Amniotic epithelial cell (primary cell): ENCODE measurements at places on chromosomes 7 and 10.

- no peak for DNase-seq
Observed at GRCh38 chr7:30029696-30030095, 1.5 kb downstream of the PLEKHA8 start.

GRCh38 chr7:144386741-144387140 lies 16.8 kb downstream of the NOBOX start:
- peak; percentile 87 for DNase-seq

DNA sequence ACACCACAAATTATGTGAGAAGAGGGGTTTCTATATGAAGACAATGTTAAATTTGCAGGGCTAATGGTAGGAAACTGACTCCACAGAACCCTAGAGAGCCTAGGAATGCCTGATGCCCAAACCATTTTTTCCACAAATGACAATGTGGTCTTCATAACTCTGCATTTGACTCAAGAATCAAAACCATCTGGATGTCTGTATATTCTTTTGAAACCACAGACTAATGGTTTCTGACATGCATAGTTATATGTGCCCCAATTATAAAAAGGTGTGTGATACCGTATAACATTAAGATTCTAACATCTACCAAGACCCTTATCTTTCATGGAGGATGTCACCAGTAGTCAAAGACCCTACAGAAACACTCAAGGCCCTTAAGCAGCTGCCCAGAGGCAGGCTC lies 20.3 kb downstream of the SEC61G start:
- DNase-seq = no peak

GRCh38 chr7:64183126-64183742 lies 23.8 kb upstream of the ZNF735 start:
- DNase-seq = no peak

DNA sequence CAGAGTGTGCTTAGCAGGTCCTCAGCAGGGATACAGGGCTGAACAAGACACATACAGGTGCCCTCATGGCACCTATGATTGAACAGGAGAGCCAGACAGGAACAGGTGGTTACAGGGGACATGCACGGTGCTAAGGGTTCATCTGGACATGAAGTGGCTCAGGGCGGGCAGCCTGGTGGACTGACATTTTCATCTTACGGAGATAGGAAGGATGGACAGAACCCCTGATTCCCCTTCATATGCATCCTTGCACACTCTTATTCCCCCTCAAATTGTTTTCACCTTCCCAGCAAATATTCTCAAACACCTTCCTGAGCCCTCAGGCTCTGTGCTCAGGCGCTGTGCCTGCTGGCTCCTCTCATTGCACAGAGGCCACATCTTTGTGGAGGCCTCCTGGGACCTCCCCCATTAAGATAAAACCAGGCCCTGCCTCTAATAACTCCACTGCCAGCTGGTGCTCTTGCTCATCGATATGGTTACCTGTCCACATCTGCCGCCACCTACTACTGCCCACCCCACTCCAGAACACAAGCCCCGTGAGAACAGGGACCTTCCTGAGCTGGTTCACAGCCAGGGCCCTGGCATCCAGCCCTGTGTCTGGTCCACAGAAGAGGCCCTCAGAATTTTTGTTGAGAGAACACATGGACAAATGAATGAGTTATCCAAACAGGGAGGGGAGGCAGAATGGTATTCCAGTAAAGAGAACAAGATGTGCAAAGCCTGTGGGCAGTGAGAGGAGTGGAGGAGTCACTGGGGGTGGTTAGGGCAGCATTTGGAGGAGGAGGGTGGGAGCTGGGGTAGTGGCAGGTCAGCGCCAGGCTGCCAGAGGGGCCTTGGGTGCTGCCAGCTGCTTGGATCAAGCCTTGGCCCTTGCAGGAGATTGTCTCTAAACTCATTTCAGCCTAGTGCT lies 68.9 kb upstream of the AQP1 start:
- peak; percentile 62 for DNase-seq

GRCh38 chr10:118818621-118819221 lies 64.0 kb upstream of the CACUL1 start:
- DNase-seq = no peak

- DNase-seq = peak; percentile 20
Observed at GRCh38 chr7:99083068-99083651, 60.7 kb downstream of the SMURF1 start.

- DNase-seq = no peak
Observed at GRCh38 chr7:152093717-152094116, 68.2 kb downstream of the GALNT11 start.

GRCh38 chr10:63627396-63627795 lies 106.2 kb downstream of the REEP3 start:
- no peak for DNase-seq

GRCh38 chr7:132347123-132347522 lies 229.1 kb downstream of the PLXNA4 start:
- DNase-seq = no peak

DNA sequence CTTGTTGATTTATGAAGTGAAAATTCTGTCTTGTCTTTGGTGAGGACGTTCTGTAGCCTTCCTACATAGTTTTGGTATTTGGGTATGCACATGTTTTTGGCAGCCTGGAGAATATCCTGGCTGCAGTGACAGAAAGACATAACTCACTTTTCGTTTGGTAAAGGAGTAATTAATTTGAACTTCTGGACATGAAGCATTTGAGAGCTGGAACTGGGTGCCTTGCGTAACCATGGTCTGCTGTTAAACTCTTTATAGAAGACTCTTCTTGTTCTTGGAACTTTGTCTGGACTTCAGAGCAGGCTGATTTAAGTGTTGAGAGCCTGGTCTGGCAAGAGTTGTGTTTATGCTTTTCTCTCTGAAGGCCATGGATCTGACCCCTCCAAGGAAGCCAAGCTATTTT lies 231.3 kb downstream of the LRMDA start:
- DNase-seq = peak; percentile 80

- DNase-seq = no peak
Observed at GRCh38 chr7:26429168-26429567, 137.5 kb downstream of the SNX10 start.

GRCh38 chr7:122046402-122046801 lies 97.6 kb downstream of the AASS start:
- no peak for DNase-seq

- no peak for DNase-seq
Observed at GRCh38 chr10:7583626-7584025, 83.1 kb downstream of the ITIH5 start.

DNA sequence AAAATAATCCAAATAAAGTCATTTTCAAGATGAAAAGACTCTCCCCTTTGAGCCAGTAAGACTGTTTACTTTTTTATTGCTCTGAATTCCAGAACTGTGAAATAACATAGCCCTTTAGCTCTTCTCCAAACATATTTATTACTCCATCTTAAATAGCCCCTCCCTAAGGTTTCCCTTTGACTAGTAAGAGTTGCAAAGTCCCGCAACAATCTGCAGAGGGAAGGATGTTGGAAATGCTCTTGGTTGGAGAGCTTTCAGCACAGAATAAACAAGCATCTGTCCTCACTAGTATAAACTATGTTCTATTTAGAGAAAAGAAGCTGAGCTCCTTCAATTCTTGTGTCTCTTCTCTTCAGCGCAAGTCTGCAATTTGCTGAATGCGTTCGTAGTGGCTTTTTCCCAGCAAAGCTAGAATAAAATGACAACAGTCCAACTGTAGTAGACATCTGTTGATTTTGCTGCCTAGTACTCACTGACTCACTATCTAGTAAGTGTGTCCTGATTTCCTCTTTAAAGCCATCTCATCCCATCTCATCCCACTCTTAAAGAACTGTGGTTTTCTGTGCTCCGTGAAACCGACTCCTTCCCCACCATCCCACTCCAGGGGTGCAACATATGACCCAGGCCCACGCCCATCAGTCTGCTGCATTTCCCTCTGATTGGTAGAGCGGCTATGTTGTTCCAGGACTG lies 104.0 kb downstream of the FAM107B start:
- DNase-seq = no peak

DNA sequence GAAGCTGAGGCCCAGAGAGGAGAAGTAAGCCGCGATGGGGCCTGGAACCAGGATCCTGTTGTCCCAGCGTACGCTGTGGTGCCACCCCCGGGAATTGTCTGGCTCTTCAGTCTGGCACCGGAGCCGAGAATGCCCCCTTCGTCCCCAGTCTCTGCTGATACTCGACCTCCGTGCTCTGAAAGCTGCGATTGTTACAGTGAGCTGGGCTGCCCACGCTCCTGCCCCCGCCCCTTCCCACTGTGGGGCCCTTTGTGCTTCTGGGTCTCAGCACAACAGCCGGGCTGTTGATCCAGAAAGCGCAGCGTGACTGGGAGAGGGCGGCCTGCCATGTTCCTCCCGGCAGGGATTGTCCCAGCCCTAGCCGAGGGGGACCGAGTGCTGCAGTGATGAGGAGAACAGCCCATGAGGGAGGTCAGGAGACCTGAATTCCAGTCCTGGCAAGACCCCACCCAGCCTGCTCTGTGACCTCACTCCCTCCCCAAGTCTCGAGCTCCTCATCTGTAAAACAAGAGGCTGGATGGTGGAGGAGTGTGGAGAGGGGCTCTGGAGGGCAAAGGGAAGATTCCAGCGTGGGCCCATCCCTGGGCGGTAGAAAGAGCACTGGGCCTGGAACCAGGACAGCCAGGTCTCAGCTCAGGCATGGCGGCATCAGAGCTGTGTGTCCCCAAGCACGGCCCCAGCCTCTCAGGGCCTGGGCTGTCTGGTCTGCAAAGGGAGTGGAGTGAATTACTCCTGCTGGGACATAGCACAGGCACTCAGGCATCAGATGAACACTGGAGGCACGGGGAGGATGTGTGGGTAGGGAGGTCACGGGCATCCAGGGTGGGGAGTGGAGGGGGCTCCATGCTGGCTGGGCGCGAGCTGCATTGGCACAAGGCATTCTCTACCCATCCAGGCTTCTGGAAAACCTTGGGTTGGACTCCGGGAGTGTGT lies 43.6 kb downstream of the TSPAN15 start:
- DNase-seq = no peak

GRCh38 chr7:111126987-111127386 lies 36.1 kb downstream of the LRRN3 start:
- peak; percentile 67 for DNase-seq

DNA sequence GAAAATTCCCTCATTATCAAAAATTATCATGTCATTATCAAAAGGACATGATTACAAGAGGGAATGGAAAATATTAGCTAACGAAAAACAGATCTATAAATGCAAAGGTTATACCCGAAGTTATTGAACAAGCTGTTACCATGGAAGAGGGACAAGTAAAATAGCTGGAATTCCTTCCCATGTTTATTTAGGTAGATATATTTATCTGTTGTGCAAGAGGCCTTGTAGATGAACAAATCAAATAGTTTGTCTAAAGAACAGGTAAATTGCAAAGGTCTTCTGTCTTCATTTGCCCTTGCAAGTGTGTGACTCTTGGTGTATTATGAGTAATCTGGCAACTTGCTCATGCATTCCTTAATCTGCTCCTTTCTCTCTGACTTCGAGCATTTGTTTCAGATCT lies 1170.9 kb downstream of the SORCS1 start:
- no peak for DNase-seq

GRCh38 chr10:65779985-65780384 lies 1145.9 kb upstream of the LRRTM3 start:
- no peak for DNase-seq

DNA sequence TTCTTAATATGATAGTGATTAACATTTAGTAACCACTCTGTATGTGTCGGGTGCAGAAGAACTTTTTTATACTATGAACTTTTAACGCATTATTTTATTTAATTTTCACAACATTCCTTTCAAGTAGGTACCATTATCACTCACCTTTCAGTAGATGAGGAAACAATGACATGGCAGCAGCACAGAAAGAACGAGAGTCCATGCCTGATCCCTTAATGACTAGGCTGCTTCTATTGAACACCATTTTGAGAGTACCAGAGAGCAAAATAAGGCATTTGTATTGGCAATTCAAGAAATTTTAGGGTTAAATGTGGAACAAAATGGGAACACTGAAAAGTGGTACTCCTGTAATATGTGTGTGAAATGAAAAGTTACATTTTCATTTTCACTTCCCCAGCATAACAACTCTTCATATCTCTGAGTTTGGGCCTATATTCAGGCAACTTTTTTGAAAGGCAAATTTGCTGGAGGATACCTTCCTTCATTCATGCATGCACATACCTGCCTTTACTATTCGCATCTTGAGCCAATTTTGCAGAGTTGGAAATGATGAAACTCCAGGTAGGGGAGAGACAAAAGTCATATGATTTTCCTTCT lies 12.8 kb downstream of the LRRN3 start:
- no peak for DNase-seq
